Skeletal muscle tissue (tissue), 5 donors: ENCODE measurements at places on chromosomes 2 and 18. TPM values are rescaled to one million over a fixed set of nuclear protein-coding genes. Genes with fewer than 3 reads are reported as not detected.

Gene ZRANB3
- total RNA-seq: 12.5 TPM

Gene SULT1C4
- total RNA-seq: 12.5 TPM

Gene CCL20
- not detected for total RNA-seq

Gene KIAA2012
- total RNA-seq: under 0.01 TPM

Gene CYS1
- total RNA-seq: 4.7 TPM

Gene SLC25A12
- 27.7 TPM for total RNA-seq
